ENCODE measurements at places on chromosomes 2 and 18. TPM values are rescaled to one million over a fixed set of nuclear protein-coding genes. Genes with fewer than 3 reads are reported as not detected.

CXCR1 gene
- 0.10 TPM for polyA plus RNA-seq

- H3K36me3 ChIP-seq, result no peaks in the 10 kb centered on the region
- no peak overlapping the region for H3K4me3 ChIP-seq
- no peak overlapping the region for H3K27ac ChIP-seq
- H3K4me1 ChIP-seq, result no peaks in the 10 kb centered on the region
- H3K27me3 ChIP-seq, result peaks cover 14% of the 10 kb centered on the region
These were observed 93.5 kb upstream of the NDUFV2 start for GRCh38 chr18:9008709-9009635.

DNA sequence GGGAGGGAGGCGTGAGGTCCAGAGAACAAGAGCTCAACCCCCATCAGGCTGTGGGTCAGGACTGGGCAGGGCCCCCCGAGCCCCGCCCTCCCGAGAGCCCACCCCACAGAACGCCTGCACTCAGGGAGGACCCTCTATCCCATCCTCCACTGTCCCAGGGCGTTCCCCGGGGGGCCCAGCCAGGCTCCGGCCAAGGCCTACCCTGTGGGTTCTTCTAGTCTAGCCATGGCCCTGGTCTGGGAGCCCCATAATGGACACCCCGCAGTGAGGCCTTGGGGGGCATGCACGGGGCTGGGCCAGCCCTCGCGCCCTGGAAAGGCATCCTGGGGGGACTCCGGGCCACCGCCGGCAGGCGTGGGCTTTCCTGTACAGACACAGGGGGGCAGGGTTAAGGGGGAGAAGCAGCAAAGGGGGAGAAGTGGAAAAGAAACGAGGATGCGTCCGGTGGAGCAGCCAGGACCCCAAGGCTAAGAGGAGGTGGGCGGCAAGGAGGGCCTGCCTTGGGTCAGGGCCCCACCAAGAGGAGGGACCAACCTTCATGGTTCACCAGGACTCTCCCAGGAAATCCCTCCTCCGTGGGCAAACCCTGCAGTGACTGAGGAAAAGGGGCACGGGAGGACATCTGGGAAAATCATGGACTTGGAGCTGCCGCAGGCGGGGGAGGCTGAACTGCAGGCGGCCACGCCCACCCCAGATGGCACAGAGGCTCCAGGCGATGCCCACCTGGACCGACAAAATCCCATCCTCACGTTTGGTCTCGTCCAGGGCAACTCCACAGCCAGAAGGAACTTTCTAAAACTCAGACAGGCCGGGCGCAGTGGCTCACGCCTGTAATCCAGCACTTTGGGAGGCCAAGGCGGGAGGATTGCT is 2.7 kb upstream of the CROCC2 start:
- no peak overlapping the region for H3K4me3 ChIP-seq
- no peak for DNase-seq
- peaks cover 12% of the 10 kb centered on the region for H3K27me3 ChIP-seq
- H3K36me3 ChIP-seq, result no peaks in the 10 kb centered on the region
- no peak overlapping the region for H3K27ac ChIP-seq

IL1F10 gene
- not detected for polyA plus RNA-seq

DNA sequence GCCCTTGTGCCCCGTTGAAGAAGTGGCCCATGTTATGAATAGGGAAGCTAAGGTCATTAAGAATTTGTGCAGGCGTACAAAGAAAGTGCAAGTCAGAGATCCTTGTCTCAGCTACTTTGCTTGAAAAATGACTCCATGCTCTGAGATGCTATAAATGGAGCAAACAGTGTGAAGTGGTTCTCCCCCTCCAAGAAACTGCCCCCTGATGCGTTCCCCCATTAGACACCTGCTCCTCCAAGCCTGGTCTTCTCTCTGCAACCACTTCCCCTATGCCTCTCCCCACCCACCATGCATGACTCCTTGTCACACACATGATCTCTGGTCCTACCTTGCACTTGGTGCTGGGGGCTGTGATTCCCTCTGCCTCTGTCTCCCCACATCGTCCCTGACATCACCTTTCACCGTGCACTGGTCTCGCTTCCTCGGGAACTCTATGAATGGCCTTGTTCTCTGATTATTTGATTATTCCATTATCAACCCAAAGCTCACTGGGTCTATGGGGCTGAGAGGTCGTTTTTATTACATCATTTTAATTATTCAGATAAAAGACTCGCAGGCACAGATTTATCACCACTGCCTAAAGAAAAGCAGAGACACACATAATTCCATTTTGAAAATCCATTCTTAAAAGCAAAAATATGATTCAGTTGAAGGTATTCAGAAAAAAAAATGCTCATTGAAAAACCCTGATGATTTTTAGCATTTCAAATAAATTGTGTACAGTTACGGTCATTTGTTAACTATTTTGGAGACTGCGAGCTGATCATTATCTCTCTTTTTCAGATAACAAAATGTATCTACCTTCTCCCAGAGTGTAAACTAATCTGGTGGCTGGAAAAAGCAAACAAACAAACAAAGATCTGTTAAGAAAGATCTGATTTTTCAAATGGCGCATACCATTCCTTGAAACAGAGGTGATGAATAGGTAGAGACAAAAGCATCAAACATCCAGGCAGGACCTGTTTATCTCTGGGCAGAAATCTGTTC is 294.9 kb downstream of the SOX11 start:
- no peak for DNase-seq
- no peaks in the 10 kb centered on the region for H3K36me3 ChIP-seq
- no peak overlapping the region for H3K4me3 ChIP-seq
- H3K27ac ChIP-seq, result no peak overlapping the region
- no peaks in the 10 kb centered on the region for H3K4me1 ChIP-seq

OSBPL1A gene
- polyA plus RNA-seq, result 26.5 TPM

- no peak overlapping the region for H3K27ac ChIP-seq
- DNase-seq, result no peak
- H3K4me3 ChIP-seq, result no peak overlapping the region
- H3K27me3 ChIP-seq, result no peaks in the 10 kb centered on the region
These were observed 3.8 kb upstream of the RPS7 start for GRCh38 chr2:3571284-3571683.

- H3K4me1 ChIP-seq, result peaks cover 35% of the 10 kb centered on the region
- no peaks in the 10 kb centered on the region for H3K36me3 ChIP-seq
- H3K27me3 ChIP-seq, result no peaks in the 10 kb centered on the region
- no peak overlapping the region for H3K4me3 ChIP-seq
These were observed 28.4 kb downstream of the TMEM17 start for GRCh38 chr2:62477573-62477972.

DNA sequence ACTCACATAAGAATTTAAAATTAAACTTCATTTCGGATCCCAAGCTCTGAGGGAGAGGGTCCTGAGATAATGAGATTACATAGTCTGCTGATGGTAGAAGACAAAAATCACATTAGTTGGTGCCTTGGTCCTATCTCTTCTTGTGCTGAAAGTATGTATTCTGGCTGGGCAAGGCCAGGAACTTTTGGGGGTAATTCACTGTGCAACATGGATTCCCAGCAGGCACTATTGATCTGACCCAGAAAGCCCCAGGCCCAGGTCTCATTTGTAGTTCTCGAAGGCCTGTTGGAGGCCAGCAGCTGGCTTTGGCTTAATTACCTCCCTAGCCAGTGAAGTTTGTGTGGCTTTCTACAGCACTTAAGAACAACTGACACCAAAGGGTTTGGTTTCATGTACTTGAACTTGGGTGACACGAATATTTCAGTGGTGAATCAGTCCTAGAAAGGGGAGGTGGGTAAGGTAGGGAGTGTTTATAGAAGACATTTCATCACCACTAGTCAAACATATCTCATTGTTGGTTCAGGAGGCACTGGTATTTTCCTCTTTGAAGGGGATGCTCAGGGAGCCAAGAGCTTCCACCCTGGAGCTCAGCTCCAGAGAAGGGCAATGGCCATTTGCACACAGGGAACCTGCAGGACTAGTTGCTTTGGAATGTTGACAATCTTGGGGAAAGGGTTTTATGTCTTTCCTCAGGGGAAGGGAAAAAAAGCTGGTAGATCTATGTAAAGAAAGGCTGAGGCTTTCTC is 217.8 kb downstream of the OSR1 start:
- no peak overlapping the region for H3K4me3 ChIP-seq
- no peaks in the 10 kb centered on the region for H3K4me1 ChIP-seq
- no peak for DNase-seq
- H3K27ac ChIP-seq, result no peak overlapping the region
- no peaks in the 10 kb centered on the region for H3K27me3 ChIP-seq
- H3K36me3 ChIP-seq, result no peaks in the 10 kb centered on the region

DNA sequence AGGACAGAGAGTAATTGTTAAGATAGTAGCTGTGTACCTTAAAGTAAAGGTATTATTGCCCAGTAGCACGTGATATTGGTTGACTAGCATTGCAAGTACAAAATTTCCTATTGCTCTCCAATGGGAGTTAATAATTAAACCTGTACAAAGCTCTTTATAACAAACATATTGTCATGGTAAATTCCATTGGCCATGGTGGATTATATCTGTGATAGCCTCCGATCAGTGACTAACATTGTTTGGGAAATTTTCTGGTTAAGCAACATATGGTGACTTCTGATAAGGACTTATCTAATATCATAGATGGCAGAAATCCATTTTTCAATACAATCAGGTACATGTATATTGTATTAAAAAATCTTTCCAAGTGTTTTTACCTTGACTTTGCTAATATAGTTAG is 360.8 kb downstream of the DCC start:
- H3K27ac ChIP-seq, result no peak overlapping the region
- H3K27me3 ChIP-seq, result no peaks in the 10 kb centered on the region
- no peak overlapping the region for H3K4me3 ChIP-seq
- no peak for DNase-seq
- no peaks in the 10 kb centered on the region for H3K4me1 ChIP-seq

- no peak overlapping the region for H3K4me3 ChIP-seq
- DNase-seq, result peak; percentile 2
- H3K4me1 ChIP-seq, result peaks cover 76% of the 10 kb centered on the region
- peak overlapping the region; percentile 86 for H3K27ac ChIP-seq
- no peaks in the 10 kb centered on the region for H3K36me3 ChIP-seq
- no peaks in the 10 kb centered on the region for H3K27me3 ChIP-seq
These were observed 55.9 kb downstream of the HS1BP3 start for GRCh38 chr2:20594957-20595356.

DNA sequence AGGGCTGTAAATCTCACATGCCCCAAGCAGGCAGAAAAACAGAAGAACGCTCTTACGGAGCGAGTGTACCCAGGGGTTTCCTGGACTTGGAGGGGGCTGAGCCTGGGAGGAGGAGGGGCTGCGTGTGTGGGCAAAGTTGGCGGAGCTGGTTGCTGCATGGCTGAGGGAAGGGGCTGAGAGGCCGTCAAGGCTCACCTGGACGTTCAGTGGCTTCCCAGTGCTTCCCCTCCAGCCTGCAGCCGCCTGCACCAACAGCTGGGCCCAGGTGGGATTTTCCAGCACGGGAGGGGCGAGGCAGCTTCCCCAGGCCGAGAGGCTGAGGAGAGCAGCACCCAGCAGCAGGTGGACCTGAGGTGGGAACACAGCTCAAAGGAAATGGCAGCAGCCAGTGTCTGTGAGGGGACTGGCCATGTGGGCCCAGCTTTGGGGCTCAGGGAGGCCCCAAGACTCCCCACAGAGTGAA is 70.6 kb upstream of the CTDP1 start:
- H3K27me3 ChIP-seq, result no peaks in the 10 kb centered on the region
- no peak overlapping the region for H3K27ac ChIP-seq
- peaks cover 3% of the 10 kb centered on the region for H3K4me1 ChIP-seq
- H3K4me3 ChIP-seq, result no peak overlapping the region
- no peaks in the 10 kb centered on the region for H3K36me3 ChIP-seq
- DNase-seq, result no peak

ATOH8 gene
- 45.9 TPM for polyA plus RNA-seq

DNA sequence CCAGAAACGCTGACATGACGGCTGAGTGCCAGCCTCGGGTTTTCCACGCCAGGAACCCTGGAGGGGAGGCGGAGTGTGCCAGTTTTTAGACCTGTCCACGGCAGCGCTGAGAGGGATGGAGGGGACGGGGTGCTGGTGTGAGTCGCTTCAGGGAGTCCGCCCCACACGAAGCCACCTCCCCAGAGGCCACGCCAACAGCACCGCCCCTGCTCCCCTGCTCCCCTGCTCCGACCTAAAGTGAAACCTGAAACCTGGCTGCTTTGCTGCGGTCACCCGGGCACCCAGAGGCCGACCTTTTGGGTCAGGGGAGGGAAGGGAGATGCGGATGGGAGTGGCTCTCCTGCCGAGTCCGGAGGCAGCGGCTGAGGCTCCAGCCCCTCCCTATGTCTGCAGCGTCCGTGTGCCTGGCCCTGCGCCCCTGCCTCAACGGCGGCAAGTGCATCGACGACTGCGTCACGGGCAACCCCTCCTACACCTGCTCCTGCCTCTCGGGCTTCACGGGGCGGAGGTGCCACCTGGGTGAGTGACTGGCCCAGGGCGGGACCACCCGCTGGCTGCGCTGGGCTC is 38.1 kb downstream of the SNED1 start:
- DNase-seq, result no peak
- no peak overlapping the region for H3K27ac ChIP-seq
- H3K36me3 ChIP-seq, result no peaks in the 10 kb centered on the region
- H3K4me1 ChIP-seq, result peaks cover 9% of the 10 kb centered on the region
- peaks cover 5% of the 10 kb centered on the region for H3K27me3 ChIP-seq

GRCh38 chr2:121309801-121310200 is 24.8 kb upstream of the TFCP2L1 start:
- no peak overlapping the region for H3K4me3 ChIP-seq
- H3K27ac ChIP-seq, result no peak overlapping the region
- H3K4me1 ChIP-seq, result no peaks in the 10 kb centered on the region
- H3K36me3 ChIP-seq, result no peaks in the 10 kb centered on the region
- peaks cover 7% of the 10 kb centered on the region for H3K27me3 ChIP-seq
- DNase-seq, result no peak

CYTIP gene
- 0.73 TPM for polyA plus RNA-seq

DNA sequence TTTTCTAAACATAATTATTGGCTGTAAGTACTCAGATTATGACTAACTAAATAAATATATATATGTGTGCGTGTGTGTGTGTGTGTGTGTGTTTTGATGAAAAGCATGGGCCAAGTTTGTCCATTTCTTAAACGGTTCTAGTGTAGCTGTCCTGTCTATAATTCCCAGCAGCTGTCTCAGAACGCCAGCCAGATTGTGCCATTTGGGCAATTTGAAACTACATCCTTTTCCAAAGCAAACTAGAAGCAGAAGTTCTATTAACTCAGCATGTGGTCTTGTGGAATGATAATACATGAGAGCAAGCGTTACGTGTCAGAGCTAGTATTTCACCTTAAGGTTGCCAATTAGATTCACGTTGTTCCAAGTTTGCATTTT is 1.7 kb downstream of the ARHGAP28 start:
- no peak overlapping the region for H3K27ac ChIP-seq
- no peak for DNase-seq
- H3K27me3 ChIP-seq, result peaks cover 7% of the 10 kb centered on the region
- H3K4me3 ChIP-seq, result no peak overlapping the region
- H3K36me3 ChIP-seq, result no peaks in the 10 kb centered on the region

GRCh38 chr2:85269959-85270358 is 57.8 kb downstream of the TGOLN2 start:
- DNase-seq, result no peak
- peaks cover 40% of the 10 kb centered on the region for H3K4me1 ChIP-seq
- H3K4me3 ChIP-seq, result no peak overlapping the region
- no peaks in the 10 kb centered on the region for H3K36me3 ChIP-seq

ANO7 gene
- polyA plus RNA-seq, result 0.61 TPM

Measured in heart right ventricle (tissue), 16 donors.